ENCODE measurements at places on chromosomes 2 and 18.

DNA sequence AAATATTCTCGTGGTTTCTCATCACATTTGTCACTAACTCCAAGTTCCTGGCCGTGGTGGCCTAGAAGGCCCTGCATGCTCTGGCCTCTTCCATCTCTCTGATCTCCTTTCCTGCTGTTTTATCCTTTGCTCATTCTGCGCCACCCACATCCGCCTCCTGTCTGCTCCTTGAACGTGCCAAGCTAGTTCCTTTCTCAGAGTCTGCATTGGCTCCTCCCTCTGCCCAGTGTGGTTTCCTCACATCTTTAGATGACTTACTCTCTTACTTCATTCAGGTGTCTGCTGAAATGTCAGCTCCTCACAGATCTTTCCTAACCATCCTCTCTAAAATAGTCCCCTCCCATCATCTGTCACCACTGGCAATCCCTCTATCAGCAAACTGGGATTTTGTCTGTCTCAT is 158.6 kb upstream of the RBMS1 start:
- no peak for DNase-seq

GRCh38 chr2:172342078-172342477 is 85.3 kb upstream of the ITGA6 start:
- DNase-seq, result no peak

- DNase-seq, result no peak
Observed at GRCh38 chr18:58359620-58360019, 269.3 kb downstream of the ALPK2 start.

DNA sequence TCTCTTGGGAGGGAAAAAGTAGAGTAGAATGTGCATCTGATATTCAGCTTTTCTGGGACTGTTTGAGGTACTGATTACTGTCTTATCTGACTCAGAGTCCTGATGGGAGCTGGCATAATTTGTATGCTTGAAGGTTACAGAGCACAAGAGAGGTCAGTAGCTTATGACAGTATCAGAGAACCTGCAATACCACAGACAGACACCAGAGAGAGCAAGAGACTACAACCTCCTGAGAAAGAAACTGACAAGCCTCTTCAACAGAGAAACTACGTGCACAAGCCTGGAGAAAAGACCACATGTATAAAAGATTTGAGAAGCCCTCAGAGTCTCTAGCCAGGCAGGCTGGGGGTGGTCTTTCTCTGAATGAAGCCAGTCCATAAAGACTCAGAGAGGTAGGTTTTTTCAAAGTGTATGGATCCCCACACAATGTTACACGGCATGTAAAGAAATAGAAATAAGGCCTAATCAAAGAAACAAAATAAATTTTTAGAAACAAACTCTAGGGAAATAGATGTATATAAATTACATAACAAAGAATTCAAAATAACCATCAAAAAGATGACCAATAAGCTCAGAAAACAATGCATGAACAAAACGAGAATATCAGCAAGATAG is 568.3 kb downstream of the LRRTM4 start:
- no peak for DNase-seq

DNA sequence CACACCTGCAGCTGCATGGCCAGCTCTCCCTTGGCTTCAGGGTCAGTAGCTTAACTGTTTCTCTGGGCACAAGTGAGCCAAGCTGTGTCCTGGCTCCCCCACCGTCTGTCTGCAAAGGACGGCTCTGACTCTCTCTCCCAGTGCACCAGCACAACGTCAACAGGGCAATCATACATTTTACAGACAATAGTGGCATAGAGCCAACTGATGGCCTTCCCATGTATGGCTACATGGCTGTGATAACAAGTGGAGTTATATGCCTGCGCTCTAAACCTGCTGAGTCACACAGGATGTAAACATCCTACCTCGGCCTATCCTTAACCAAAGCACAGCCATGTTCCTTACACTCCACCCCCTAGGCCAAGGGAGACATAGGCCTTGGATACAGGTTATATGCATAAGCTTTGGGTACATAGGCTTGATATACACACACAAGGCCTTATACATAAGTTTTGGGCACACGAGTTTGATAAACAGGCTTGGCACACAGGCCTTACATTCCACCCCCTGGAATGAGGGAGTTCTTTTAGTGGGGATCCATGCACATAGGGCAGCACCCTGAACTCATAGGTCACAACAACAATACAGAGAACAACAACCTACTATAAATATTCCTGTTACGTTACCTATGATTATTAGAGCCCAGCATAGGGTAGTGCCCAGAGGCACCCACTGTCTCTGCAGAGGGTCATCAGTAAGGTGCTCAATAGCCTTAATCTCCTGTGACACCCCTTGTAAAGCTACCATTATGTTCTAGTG is 17.7 kb downstream of the PHOSPHO2 start:
- no peak for DNase-seq

DNA sequence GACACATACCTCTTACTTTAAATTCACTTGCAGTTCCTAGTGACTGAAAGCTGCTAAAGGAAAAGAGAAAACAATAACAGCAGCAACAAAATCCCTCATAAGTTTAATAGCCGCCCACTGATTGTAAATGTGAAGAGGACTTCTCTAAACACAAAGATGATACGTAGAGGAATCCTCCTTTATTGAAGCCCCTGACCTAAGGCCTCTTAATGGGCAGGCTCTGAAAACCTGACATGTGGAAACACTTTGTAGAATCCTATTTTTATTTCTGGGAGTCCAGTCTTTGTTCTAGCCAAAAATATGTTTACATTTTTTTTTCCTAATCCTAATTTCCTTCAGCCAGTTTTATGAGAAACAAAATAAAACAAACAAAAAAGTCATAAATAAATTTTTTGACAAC is 1277.7 kb upstream of the CELF4 start:
- DNase-seq, result no peak

DNA sequence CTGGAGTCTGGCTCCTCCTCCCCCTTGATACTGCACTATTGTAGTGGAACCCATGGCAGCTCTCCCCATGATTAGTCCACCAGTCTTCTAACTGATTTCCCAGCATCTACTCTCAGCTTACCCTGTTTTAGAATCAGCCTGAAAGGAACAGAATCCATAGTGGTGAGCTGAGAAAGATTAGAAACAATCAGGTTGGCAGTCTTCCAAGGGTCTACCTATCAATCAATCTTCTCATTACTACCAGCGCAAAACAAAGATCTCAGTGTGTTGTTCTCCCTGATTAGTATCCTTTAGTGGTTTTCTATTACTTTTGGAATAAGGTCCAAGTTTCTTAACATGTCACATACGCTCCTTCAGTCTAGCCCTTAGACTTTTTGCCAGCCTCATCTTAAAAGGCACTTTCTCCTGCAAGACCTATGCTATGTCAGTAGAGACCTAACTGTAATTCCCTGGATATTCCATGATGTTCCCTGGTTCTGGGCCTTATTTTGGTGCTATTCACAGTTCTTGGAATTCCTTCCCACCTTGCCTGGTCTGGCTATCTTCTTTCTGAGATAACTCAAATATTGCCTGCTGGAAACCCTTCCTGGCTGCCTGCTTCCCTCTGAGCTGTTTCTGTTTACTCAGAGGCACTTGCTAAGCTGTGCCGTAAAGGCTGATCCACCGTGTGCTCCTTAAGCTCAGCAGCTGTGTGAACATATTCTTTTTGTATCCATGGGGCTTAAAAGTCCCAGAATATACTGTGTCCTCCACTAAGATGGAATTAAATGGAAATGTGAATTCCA is 32.6 kb downstream of the LAMA3 start:
- DNase-seq, result no peak

DNA sequence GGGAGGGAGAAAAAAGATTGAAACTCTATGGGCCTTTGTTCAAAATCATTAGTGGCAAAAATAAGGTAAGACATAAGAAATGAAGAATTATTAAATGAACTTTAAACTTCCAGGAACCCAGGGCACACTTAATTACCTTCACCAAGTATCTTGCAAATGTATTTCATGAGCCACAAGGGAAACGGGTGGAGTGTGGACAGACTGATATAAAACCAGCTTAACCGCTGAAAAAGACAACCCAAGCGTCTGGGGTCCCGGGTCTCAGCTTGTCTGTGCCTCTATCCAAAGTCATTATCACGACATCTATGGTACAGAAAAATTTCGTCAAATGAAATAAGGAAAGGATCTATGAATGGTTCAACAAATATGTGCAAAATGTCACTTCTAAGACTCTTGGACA is 13.9 kb upstream of the MBOAT2 start:
- no peak for DNase-seq

GRCh38 chr18:61854578-61855448 is 38.0 kb downstream of the RNF152 start:
- DNase-seq, result no peak

DNA sequence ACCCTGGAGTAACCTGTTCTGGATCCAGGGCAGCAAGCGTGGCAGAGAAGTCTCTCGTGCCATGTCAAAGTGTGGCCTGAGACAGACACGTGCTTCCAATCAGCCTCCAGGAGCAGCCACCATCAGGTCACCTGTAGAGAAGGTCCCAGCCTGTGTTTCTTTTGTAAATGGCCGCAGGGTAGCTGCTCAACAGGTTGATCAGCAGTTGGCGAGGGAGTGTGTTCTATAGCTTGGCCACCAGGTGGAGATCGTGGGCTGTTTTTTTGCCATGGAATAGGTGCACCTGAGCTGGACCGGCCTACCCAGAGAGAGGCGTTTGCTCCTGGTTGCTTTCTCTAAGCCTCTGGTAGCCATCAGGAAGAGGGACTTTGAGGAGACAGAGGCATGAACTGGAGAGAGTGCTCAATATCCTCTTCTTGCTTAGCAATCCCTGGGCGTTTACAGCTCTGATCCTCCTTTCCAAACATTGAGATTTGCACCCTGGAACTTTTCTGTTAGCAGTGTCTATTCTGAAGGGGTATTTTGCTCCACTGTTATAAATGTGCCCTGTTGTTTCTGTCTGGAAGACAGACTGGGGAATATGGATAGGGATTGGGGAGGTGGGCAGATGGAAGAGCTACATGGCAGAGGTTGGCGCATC is 34.2 kb upstream of the EN1 start:
- DNase-seq, result no peak

GRCh38 chr2:160062292-160063005 is at the start of gene PLA2R1:
TSS of gene PLA2R1 (minus strand) at chr2:160062615. CDS start at chr2:160062403, 212 bp downstream.
- no peak for DNase-seq

DNA sequence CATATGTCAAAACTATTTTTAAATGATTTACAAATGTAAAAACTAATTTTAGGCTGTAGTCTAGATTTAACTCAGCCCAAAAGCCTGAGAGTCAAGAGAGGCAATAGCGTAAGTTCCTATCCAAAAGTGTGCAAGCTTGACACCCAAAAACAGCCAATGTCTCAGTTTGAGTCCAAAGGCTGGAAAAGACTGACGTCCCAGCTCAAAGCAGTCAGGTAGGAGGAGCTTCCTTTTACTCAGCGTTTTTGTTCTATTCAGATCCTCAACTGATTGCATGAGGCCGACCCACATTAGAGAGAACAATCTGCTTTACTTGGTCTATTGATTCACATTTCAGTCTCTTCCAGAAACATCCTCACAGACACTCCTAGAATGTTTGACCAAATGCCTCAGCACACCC is 51.8 kb downstream of the MYL12B start:
- DNase-seq, result no peak

DNA sequence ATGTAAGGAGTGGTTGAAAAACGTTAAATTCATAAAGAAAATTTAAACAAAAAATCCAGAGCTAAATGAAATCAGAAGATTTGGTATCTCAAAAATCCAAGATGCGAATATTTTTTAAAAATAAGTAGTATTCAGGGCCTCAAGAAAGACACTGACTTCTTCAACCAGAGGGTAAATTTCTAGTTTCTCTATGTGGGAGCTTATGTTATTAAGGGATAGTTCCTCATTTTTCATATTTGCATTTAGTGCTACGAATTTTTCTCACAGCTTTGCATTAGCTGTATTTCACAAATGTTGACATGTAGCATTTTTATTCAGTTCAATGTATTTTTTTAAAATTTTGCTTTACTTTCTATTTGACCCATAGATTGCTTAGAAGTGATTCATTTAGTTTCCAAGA is 454.7 kb downstream of the CBLN2 start:
- DNase-seq, result no peak

GRCh38 chr2:29106980-29107388 is 8.2 kb upstream of the CLIP4 start:
- DNase-seq, result no peak

DNA sequence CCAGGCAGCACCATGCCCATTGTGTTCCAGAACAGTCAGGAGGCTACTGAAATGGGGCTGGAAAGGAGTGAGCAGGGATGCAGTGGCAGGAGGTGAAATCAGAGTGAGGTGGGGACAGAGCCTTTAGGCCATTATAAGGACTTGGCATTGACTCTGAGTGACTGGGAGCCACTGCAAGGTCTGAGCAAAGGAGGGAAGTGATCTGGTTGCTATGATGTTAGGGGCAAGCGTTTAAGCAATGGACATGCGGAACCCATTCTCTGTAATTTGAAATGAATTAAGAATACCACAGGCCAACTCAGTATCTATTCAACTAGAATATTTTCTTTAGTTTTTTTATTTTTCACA is 98.2 kb downstream of the DPP4 start:
- DNase-seq, result no peak
